ENCODE measurements at places on chromosomes 13 and 19.
A peak's percentile ranks its signal among the peaks of the same experiment; 100 is the strongest.

DNA sequence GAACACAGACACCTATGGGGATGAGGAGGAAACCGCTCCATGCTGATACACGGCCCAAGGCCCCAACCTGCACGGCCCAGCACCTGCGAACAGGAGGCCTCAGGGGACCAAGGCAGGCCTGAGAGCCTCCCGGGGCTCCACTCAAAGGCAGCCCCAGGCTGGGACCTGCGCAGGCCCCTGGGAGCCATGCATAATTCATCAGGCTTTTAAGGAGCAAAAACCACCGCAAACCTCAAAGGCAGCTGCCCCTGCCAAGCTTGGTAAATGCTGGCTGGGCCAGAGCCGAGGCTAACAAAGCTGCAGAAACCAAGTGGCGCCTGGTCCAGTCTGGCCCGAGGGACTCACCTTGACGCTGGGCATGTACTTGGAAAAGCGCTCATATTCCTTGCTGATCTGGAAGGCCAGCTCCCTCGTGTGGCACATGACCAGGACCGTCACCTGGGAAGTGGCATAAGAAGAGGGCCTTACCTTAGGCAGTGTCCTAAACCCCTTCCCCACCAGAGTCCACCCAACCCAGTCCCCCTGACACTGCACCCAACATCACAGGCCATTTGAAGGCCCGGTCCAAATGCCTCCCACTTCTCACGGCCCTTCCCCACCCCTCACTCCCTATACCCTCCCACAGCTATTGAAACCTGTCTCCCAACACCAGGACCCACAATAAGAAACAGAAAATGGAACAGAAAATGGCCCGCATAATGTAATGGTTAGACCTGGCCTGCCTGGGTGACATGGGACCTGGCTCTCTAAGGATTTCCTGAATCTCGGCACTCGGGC lies 7.8 kb downstream of the DDX39A start:
- no peak for DNase-seq

DNA sequence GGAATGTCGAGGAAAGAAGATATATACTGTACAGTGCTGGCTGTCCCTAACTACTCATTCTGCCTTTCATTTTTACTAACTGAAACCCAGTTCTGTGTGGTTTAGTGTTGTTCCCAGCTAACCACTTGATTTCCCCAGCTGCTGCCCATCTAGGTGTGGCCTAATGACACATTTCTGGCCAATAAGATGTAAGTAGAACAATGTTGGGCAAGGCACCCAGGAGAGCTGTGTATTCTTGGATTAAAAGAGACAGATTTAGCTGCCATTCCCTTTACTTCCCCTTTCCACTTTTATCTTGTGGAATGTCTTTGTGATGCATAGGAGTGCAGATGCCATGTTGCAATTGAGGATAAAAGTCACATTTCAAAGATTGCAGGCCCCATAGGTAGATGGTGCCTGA lies 28.3 kb upstream of the PCDH9 start:
- no peak for DNase-seq

DNA sequence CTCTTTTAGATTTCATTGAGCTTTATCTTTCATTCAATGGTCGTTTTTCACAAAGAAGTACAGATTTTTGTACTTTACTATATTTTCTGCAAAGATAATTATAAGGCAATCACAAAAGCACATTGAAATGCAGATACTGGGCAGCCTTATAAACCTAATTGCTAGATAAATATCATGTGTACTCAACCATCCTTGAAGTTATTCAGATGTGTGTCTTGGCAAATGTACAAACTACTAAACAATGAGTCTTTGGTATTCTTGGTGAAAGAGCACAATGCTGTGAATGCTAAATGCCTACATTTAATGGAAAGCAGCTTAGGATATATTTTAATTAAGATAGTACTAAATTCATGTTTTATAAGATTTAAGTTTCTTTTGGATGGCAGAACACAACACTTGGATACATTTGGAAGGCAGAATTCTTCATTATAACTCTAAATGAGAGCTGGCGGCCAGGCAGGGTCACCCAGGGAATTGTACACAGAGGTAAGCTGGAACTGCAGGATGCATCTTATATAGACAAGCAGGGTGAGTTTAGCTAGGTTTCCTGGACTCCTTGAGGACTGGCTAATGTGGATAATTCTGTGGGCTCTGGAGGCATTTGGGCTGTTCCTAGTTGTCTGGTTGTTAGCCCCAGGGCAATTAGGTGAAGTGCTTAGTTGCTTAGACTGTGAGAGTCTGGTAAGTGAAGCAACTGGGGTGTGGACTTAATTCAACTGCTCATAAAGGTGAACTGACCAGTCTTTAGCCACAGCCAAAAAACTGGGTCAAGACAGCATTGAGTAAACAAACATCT lies 286.6 kb downstream of the PCDH20 start:
- DNase-seq = no peak

- no peak for DNase-seq
Observed at GRCh38 chr13:90564096-90564495, 783.4 kb upstream of the MIR17HG start.

DNA sequence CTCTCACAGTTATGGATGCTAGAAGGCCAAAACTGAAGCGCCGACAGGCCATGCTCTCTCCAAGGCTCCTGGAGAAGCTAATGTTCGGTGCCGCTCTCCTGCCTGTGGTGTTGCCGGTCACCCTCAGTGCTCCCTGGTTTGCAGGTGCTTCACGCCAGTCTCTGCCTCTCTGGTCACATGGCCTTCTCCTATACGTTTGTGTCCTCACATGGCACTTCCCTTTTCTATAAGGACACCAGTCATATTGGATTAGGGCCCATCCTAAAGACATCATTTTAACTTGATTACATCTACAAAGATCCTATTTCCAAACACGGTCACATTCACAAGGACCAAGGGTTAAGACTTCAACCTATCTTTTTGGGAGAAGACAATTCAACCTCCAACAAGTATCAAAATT lies 671.3 kb upstream of the ARGLU1 start:
- no peak for DNase-seq

DNA sequence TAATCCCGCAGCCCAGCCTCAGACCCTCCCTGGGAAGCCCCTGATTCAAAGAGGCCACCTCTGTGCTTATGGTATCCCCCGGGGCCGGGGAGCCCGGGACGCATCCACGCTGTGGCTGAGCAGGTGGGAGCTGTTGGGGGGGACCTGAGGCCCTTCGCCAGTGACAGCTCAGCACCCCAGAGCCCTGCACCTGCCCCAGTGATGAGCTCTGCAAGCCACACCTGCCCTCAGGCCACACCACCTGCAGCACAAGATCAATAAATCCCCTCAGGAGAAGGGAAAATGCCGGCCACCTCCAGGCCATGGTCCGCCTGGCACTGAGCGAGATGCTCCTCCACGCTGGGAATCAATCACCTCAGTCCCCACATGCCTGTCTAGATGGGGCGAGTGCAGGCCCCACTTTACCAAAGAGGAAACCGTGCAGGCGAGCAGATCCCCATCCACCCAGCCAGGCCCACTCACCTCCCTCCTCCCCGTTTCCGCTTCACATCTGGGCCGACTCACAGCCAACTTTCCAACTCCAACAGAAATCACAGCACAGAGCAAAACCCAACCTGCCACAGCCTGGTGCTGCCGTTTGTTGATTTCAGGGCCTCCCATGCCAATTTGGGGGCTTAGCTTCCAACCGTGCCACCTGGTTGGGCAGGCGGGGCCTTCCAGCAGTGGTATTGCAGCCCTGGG lies 12.8 kb downstream of the MOB3A start:
- no peak for DNase-seq

DNA sequence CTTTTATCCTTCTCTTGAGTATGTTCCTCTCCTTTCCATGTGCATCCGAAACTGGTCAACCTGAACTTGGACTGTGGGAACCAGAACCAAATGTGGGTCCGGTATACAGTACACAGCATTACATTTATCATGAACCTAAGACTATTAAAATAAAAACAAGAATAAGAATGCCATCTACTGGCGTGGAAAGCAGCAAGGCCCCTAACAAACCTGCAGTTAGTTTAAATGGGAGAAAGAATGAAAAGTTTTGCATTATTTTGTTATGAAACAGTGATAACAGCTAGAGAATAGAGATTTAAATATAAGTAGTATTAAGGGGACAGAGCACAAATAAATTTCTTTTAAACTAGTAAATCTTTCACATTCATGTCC lies 159.5 kb downstream of the RBM26 start:
- DNase-seq = no peak

DNA sequence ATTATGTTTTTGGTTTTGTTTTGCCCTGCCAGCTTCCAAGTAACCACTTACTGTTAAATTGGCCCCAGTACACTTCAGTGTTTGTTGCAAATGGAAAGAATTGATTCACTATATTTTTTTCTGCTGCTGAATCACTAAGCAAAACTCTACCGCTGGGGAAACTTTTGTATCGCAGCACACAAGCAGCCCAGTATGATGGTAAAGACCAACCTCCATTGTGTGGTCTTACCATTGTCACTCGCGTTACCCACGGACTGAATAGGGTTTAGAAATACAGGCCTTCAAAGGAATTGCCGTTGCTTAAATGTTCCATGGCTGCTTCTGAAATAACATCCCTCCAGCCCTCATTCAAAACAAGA lies 7.9 kb downstream of the SPATA13 start:
- no peak for DNase-seq

- DNase-seq = no peak
Observed at GRCh38 chr19:57672466-57672865, 3.7 kb downstream of the ZSCAN4 start.

- peak; percentile 60 for DNase-seq
Observed at GRCh38 chr19:53865918-53866864, 1.5 kb upstream of the MYADM start.

- no peak for DNase-seq
Observed at GRCh38 chr13:45943965-45944364, 92.4 kb upstream of the SIAH3 start.

DNA sequence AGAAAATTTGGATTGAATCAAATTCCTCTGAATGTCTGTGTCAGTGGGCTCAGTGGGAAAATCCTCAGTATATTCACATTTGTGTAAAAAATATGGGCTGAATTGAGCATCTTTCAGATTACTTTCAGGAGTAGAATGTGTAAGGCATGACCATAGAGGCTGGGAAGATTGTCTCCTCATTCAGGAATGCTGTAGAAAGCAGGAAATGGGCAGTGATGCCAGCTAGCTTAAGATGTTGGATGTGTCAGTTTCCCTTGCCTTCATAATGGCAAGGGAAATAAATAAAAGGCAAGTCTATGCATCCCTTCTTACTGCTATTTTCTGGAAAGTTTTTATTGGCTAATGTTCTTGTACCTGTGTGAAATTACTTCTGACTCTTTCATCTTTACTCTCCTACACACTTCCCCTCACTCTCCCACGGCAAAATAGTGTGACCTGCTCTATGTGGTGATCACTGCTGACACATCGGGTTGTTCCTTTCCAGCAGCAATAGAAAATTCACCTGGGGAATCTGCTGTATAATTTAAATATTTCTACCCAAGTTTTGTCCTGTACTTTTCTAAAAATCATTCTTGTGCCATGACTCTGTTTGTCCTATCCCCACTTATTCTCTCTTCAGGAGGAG lies 103.2 kb downstream of the LMO7 start:
- DNase-seq = no peak

GRCh38 chr13:71316792-71317363 lies 550.1 kb downstream of the DACH1 start:
- DNase-seq = no peak

- peak; percentile 92 for DNase-seq
Observed at GRCh38 chr13:98265692-98266551, 88.9 kb upstream of the RNF113B start.

GRCh38 chr19:32012886-32013631 lies 332.4 kb upstream of the ZNF507 start:
- DNase-seq = no peak

DNA sequence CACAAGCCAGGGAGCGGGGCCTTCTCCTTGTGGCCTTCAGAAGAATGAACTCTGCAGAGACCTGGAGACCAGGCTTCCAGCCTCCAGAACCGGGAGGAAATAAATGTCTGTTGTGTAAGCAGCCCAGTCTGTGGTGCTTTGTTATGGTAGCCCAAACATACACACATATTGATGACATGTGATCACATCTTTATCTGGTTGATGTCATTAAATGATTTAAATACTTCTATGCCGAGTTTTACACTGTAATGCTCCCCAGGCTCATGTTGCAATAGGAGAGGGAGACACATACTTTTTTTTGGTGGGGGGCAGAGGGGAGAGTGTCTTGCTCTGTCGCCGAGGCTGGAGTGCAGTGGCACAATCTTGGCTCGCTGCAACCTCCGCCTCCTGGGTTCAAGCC lies 188.0 kb upstream of the IRS2 start:
- no peak for DNase-seq

GRCh38 chr19:58521651-58522050 lies 2.0 kb upstream of the ZBTB45 start:
- DNase-seq = no peak

DNA sequence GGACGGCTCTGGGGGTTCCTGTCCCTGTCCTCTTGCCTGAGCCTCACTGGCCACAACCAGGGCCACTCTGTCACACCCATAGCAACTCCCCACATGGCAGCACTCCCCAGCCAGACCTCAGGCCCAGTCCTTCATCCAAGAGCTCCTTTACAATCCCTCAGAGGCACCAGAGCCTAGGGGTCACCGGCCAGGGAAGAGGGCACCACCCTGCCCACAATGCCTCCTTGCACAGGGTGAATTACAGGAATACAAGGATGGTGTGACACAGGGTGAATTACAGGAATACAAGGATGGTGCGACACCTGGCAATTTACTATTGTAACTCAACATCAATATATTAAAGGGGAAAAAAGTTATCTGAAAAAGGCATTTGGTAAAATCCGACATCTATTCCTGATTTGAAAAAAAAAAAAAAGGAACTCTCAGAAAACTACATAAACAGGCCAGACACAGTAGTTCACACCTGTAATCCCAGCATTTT lies 16.5 kb downstream of the MIER2 start:
- DNase-seq = no peak

DNA sequence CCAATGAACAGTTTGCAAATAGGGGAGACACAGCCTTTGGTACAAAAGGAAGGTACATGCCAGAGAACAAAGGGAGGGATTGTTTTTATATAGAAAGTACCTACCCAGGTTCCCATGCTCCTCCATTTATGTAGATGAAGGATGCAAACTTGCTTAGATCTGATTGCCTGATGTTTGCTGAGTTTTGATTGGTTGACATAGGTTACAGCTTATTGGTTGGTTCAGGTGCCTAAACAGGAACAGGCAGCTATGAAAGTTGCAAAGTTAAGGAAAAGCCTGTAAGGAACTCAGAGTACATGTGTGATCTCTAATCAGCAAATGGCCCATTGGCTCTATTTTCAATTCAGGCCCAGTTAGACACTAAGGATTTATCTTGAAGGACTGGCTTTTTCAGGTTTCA lies 6.5 kb upstream of the NAA16 start:
- no peak for DNase-seq

GRCh38 chr19:507286-508203 lies at the start of gene TPGS1:
Gene TPGS1, plus strand, starts transcription at chr19:507497. Its CDS starts 10 bp downstream, at chr19:507507.
- DNase-seq = peak; percentile 99

GRCh38 chr19:48634424-48635262 lies 2.5 kb downstream of the DBP start:
- DNase-seq = peak; percentile 97

Measured in left lobe of liver (tissue), 2 donors.